ENCODE measurements at places on chromosomes 16 and 17.

DNA sequence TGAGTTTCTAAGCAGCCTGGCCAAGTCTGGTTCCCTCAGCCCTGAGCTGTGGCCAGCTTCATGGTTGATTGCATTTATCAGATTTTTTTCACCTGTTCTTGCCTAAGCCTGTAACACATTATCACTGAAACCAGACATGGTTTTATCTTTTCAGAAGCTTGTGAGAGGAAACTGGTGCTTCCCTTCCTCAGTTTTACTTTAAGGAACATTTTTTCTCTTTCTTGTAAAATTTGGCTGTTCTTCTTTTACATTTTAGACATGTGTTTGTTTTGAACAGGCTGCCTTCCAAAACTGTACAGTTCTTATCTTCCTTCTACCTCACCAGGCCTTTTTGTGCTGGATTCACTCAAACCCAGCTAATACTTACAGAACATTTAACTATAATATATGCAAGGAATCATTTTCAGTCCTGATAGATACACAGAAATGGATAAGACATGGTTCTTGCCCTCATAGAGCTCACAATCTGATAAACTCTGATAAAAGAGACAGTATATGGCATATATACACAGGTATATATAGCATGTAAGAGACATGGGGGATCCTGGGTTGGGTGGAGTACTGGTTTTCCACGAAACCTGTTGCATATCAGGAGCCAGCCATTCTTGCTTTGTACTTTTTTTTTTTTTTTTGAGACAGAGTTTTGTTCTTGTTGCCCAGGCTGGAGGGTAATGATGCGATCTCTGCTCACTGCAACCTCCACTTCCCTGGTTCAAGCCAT lies 44.5 kb downstream of the ZNRF1 start:
- DNase-seq, result no peak

- no peak for DNase-seq
These were observed 9.2 kb upstream of the TNFRSF13B start for GRCh38 chr17:16980813-16981731.

- no peak for DNase-seq
These were observed 4.9 kb downstream of the HIC1 start for GRCh38 chr17:2059547-2060384.

DNA sequence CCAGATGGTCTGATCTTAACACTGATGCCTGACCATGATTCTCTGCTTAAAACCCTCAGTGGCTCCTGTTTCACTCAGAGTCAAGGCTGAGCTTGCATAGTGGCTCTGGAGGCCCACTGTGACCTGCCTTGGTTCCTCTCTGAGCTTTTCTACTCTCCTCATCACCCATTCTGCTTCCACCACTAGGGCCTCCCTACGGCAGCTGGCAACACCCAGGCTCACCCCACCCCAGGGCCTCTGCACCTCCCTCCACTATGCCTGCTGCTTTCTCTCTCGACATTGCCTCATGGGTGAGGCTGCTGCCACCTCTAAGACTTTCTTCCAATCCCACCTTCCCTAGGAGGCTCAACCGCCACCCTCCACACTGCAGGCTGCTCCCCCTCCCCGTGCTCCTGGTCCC lies 127.6 kb downstream of the IRX3 start:
- no peak for DNase-seq

- DNase-seq, result no peak
These were observed 7.4 kb downstream of the GNAO1 start for GRCh38 chr16:56198755-56199114.

DNA sequence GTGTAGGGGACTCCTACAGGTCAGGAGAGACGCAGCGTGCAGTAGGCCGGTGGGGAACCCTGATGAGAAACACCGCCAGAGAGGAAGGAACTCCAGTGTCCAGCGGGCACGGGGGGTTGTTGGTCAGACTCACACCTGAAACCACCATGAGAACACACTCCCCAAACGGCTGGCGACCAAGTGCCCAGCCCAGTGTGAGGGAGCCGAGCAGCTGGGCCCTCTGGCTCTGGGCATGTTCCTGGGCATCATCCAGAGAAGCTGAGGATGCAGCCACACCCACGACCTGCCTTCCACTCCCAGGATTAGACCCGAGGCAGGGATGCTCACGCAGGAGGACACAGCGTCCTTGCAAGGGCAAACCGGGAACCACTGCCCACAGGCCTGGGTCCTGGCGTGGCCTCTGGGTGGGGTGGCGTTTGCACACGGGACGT lies 108.3 kb upstream of the ZNF750 start:
- no peak for DNase-seq

- no peak for DNase-seq
These were observed 45.4 kb downstream of the NDEL1 start for GRCh38 chr17:8481089-8481488.

DNA sequence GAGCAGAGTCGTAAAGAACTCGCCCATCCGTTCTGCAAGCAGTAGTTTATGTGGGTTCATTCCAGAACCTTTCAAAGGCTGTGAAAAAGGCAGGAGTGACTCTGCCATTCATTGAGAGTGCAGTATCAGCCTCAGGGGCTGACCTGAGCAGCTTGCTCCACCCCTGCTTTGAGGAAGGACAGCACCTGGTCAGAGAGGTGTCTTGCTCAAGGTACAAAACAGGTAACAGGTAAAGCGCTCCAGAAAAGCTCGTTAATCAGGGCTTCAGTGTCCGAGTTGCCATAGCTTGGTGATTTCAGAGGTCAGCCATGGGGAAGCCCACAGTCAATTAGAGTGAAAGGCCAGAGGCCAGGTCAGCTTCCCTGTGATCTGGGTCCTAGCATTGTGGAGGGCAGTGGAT lies 251.1 kb downstream of the ABCC12 start:
- DNase-seq, result no peak

GRCh38 chr17:42809250-42809649 lies 10.6 kb downstream of the CNTD1 start:
- no peak for DNase-seq

GRCh38 chr16:53415504-53415903 lies 18.8 kb upstream of the RBL2 start:
- no peak for DNase-seq

- no peak for DNase-seq
These were observed 439.0 kb downstream of the UTP18 start for GRCh38 chr17:51699303-51699702.

- DNase-seq, result no peak
These were observed 3.3 kb upstream of the ELMO3 start for GRCh38 chr16:67195676-67196075.

GRCh38 chr17:42192189-42193126 lies 1.8 kb downstream of the GHDC start:
- DNase-seq, result no peak

GRCh38 chr16:70788668-70789594 lies 12.0 kb downstream of the VAC14 start:
- peak; percentile 18 for DNase-seq

- DNase-seq, result no peak
These were observed 83.7 kb downstream of the SSH2 start for GRCh38 chr17:29846298-29846697.

- no peak for DNase-seq
These were observed 558 bp downstream of the HSD3B7 start for GRCh38 chr16:30985401-30986128.

DNA sequence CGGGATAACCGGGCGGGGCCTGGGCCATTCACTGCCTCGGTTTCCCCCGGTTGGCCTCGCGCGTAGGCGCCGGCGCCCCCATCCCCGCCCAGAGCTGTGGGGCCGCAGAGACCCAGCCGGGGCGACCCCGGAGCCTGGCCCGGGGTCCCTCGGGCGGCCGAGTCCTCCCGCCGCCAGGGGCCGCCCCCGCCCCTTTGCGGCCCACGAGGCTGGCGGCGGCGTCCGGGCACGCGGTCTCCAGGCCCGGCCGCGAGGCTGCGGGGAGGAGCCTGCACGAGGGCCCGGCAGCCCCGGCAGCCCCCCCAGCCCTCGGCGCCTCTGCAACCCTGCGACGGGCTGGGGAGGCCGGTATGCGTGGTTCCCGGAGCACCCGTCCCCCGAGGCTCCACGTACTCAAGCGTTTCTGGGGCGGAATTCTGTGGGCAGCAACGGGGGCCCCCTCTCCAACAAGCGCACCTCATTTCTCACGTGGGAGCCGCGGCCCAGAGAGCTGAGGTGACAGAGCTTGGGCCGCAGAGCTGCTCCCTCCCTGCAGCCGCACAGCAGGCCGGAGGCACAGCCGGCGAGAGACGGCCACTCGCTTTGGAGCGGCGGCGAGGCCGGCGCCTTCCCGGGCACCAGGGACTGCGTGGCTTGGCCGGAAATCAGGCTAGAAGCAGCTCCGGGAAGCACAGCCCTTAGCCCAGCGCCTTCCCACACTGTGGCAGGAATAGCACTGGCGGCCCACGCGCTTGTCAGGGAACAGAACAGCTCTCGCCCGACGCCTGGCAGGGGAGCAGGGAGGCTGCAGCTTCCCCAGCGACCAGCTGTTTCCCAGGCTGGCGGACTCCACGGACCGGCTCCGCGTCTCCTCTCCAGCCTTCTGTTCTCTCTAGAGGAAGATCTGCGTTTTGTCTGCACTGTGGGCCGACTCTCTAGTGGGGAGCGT lies 867 bp upstream of the LIMD2 start:
- DNase-seq, result peak; percentile 57

DNA sequence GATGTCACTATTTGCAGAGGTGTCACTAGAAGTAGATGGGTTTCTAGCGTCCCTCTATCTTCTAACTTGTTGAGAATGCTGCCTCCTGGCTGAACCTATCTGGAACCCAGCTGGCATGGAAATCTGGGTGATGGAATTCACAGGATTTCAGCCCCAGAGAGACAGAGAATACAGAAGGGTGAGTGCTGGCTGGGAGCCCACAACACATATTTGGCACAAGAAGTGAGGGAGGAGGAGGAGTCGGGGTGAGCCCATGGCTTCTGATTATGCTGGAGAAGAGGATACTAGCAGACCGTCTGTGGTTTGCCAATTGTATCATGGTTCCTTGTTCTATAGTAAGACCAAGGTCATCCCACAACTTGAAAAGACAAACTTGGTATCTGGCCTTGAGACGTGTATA lies 557.8 kb upstream of the SALL1 start:
- DNase-seq, result no peak

- peak; percentile 2 for DNase-seq
These were observed 279.8 kb downstream of the UTP18 start for GRCh38 chr17:51540151-51540550.

DNA sequence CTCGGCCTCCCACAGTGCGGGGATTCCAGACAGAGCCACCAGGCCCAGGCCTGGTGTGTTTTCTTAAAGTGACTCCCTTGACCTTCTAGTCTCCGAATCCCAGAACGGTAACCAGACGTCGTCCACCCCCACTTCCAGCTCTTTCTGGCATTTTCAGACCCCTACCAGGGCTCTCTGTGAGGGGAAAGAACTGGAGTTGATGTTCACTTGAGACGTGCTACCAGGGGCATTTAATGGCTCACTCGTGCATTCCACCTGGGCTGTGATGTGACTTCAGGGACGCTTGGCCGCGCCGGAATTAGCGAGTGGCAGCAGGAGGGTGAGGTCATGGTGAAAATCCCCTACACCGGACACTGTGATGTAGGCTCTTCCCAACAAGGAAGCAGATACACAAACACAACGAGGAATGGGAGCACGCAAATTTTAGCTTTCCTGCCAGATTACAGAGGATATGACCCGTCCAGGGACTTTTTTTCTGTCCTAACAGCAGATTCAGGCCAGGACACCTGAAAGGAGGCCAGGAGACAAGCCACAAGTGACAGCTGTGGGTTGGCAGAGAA lies 1.1 kb upstream of the GNA13 start:
- no peak for DNase-seq

GRCh38 chr17:80745183-80745582 lies 200.5 kb downstream of the RPTOR start:
- no peak for DNase-seq

DNA sequence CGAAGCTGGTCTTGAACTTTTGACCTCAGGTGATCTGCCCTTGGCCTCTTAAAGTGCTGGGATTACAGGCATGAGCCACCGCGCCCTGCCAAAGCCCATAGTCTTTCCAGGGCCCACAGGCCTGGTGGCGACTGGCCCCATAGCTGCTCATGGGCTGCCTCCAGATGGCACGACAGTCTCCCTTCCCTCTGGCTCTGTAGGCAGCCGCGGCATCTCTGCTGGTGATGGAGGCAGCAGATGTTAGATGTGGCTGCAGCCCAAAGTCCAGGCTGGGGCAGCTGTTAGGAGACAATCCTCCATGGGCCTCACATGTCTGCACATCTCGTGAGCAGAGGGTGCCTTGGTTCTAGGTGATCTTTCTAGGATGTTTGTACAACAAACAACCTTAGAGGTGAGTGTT lies 69.7 kb upstream of the DNAJA2 start:
- no peak for DNase-seq

DNA sequence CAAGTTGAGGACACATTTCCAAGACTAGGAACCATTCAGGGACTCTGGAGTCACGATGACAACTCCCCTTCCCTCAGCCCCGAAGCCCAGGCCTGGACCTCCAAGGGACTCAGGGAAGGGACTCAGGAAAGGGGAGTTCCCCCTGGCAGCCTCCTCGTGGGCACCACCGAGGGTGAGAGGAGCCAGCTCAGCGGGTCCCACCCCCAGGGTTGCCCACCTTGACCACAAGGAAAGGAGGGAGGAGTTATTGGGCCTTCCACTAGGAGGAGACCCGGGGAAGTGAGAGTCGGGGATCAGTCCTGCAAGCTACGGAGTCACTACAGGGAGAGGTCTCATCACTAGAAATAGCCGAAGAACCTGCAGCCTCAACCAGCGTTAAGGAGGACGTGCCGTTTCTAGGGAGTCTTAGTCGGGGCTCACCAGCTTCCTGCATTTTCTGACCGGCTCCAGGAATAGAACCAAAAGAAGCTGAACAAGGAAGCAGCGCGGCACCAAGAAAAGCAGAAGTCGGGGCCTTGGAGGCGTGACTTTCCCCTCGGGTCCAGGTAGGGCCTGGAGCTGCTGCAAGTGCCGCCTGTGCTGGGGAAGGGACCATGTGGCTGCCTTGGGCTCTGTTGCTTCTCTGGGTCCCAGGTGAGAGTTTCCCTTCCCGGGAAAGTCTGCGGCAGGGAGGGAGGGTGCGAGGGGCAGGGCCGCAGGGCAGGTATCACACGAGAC lies at the start of gene CD300A:
CD300A (plus strand) TSS at position 524 of the 717 bp plus-strand sequence; CDS start at position 594, 70 bp downstream.
- DNase-seq, result peak; percentile 21

Data from activated CD4-positive, alpha-beta T cell treated with anti-CD3 and anti-CD28 coated beads, Interleukin-2, amount 50 U/mL, for 16 hours (primary cell).